Stimulated activated CD8-positive, alpha-beta memory T cell treated with anti-CD3 and anti-CD28 coated beads, Interleukin-7, amount 100 ng/mL, for 48 hours (primary cell): ENCODE measurements at places on chromosomes 12 and 14.

GRCh38 chr12:14913381-14913781 lies 25.0 kb downstream of the ERP27 start:
- DNase-seq = no peak

DNA sequence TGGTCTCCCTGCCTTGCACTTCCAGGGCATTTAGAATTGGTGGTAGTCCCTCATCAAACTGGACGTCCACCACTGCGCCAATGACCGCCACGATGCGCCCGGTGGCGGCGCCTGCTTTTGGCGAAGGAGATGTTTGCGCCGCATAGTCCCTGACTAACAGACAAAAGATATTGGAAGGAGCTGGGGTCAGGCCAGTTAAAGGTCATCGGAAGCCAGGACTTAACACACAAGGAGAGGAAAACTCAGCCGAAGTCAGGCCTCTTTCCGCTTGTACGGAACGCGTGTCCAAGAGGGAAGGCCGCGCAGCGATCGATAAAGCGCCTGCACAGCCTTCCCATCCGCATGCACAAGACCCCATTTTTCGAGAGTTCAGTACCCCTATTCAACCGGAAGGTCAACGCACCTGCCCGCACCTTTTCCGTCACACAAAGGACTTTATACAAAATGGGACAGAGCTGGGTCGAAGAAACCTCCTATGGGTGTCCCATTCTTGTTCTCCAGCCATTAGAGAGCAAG lies 525 bp downstream of the ATP5F1B start:
- no peak for DNase-seq

DNA sequence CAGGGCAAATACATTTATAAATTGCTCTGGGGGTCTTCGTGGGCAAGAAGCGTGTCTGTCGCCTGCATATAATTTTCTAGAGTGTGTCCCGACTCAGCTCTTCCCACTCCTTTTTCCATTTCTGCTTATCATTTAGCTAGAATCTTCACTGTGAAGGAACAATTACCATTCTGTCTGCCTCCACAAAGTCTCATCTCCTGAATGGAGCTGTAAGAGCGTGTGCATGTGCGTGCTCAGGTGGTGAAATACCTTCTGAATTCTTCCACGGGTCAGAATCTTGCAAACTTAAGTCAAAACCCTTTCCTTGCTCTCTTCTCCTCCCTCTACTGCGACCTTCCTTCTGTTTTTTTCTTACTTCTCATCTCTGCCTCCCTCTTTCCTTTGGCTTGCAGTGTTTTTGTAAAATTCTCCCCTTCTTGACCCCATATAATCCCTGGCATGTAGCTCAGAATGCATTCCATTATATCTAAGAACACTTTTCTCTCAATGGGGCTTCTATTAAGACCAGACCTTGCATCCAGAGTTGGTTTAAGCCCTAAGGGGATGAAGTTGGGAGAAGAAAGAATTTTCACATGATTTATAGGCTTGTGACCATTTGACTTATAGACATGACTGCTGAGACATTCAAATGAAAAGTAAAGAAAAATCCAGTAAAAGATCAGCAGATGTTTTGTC lies 25.0 kb upstream of the GSG1 start:
- no peak for DNase-seq

DNA sequence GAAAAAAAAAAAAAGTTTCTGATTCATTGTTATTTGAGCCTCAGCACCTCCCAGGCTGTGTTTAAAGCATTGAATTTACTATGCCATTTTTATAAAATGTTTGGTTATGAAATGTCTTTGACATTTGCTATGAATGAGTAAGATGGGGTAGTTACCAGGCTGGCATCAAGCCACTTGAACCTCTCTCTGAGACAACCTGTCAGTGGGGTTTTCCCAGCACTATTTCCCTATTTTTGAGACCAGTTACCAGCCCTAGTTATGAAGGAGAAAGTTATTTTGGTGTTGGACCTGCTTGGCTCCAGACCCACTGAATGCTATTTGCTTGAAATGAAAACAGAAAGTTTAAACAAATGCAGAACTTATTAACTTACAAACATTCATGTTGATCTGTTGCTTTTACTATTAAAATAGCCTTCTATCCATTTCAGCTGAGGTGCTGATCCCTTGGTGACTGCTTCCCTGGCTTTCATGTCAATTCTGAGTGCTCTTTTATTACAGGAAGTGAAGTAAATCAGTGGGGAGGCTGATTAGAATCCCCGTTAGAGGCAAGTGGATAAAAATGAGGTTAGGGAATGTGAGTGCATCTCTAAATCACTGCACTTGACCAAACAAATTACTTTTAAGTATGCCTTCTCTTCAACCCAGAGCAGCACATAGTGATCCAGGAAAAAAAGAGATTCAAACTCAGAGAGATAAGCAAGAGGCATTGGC lies 37.8 kb downstream of the LLPH start:
- DNase-seq = no peak

DNA sequence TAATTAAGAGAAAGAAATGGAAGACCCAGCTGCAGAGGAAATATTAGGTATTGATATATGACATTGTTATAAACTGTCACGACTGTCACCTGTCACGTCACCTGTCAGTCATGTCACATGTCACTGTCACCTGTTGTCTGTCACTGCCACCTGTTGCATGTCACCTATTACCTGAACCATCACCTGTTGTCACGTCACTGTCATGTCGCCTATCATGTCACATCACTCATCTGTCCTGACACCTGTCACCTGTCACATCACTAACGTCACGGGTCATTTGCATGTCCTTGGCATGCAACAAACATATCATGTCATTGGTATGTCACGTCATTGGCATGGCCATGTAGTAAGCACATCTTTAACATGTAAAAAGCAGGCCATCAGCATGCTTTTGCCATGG lies 26.6 kb upstream of the TESC start:
- DNase-seq = no peak

DNA sequence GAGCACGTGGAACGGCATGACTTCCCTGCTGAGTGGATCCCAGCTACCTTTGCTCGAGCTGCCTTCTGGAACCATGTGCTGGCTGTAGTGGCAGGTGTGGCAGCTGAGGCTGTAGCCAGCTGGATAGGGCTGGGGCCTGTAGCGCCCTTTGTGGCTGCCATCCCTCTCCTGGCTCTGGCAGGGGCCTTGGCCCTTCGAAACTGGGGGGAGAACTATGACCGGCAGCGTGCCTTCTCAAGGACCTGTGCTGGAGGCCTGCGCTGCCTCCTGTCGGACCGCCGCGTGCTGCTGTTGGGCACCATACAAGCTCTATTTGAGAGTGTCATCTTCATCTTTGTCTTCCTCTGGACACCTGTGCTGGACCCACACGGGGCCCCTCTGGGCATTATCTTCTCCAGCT lies 14.8 kb upstream of the ESPL1 start:
- no peak for DNase-seq

GRCh38 chr12:111409403-111409779 lies 3.7 kb downstream of the SH2B3 start:
- no peak for DNase-seq

- DNase-seq = no peak
These were observed 7.9 kb upstream of the RFLNA start for GRCh38 chr12:124286971-124287370.

- DNase-seq = no peak
These were observed 1.2 kb downstream of the PPP1R12A start for GRCh38 chr12:79933532-79934264.
